ENCODE measurements at places on chromosomes 7 and 10.

DNA sequence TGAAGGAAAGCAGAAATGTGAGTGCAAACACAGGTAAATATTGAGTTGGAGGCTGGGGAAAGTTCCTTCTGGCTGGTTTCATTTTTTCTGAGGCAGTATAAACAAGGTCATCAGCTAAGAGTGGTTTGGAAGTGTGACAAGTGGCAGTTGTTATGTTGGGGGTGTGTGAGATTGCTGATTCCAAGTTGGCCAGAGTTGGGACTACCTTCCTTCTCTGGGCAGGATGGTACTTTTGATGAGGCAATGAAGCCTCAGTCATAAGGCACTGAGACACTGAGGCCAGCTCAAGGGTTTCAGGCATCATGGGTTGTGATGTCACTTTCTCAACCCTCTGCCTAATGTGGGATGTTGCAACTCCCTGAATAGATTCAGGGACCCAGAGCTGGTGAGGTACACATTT is 8.2 kb upstream of the PTTG1IP2 start:
- no peak for DNase-seq

DNA sequence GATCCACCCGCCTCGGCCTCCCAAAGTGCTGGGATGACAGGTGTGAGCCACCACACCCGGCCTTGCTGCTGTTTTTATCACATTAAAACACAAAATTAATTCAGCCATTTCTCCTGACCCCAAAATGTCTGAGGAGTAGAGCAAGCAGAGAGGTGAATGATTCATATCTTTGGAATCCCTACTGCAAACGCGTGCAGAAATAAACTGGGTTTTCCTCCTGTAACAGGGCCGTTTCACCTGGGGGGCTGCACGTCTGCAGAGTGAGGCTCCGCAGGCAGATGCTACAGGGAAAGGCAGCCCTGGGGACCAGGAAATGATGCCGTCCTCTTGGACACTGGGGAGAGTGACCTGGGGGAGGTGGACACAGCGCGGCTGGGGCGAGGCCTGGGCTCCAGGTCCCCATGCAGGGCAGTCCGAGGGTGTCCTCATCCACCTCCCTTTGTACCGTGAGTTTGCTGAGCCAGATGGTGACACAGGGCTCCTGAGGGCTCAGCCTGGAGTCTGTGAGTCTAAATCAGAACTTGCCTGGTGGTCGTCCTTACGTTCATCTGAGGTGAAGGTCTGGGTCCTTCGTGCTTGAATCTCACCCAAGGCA is 41.9 kb downstream of the PDGFA start:
- DNase-seq, result no peak

DNA sequence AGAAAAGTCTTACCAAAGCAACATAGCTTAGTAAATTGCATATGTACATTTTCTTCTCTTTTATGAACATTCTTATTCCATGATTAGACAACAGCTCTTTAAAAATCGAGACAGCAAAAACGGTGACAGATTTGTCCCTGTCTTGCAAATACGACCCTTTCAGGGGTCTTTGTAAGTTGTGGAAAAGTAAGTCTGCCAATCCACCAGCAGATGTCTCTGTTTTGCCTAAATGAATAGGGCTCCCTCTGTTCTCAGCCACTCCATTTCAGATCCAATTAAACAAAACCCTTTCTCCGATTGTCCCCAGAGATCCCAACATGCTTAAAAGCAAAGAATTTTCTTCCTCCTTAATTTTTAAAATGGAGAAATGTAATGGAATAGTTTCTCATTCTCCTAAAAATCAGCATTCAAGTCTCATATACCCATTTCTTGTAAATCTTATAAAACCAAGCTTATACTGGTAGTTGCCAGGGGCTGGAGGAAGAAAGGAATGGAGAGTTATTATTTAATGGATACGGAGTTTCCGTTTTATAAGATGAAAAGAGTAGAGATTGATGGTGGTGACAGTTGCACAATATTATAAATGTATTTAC is 61.0 kb upstream of the NFE2L3 start:
- no peak for DNase-seq

DNA sequence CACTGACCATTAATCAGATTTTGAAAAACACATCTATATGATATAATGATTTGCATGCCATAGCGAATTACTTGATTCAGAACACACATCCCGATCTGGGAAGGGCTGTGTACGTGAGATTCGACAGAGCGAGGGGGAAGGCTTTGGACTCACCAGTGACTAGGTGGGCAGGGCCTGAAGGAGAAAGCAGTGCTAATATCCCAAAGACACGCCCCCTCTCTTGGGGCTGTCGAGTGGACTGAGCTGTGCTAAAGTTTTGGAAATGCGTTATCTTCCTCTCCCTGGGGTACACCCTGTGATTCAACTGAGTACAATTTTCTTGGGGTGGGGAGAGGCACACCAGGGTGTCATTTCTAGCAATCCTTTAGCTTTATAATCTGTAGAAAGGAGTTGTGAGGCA is 1.8 kb downstream of the LRRC17 start:
- no peak for DNase-seq

DNA sequence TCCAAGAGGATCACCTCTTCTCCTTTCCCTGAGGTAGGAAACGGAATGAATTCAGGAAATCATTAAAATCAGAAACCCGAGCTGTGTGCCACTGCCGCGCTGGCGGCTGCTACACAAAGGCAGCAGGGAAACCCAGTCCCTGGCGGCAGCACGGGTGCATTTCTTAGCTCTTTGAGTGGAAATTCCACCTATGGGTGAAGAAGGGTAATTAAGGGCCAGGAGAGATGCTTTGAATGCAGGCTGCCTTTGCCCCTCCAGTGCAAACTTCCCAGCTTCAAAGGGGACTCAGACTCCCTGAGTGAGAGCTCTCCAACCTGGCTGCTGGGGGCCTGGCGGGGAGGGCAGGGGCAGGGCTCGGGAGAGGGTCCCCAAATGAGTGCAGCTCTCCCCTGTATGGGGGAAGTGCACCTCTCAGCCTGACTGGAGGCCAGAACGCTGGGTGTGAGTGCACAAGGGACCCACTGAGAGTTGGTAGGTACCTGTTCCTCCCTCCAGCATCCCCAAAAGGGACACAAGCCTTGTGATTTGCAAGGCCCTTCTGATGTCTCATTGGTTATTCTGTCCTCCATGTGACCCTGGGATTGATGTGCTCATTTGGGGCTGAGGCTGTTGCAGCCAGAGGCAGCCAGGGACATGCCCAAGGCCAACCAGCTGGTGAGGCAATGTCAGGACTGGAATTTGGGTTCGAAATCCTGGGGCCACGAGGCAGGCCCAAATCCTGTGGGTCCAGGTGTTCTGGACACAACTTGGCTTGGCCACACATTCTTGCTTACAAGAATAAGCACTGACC is 16.3 kb upstream of the ZMIZ1 start:
- no peak for DNase-seq

Data from activated CD8-positive, alpha-beta memory T cell treated with anti-CD3 and anti-CD28 coated beads for 1 hour (primary cell).